CD8-positive, alpha-beta T cell (primary cell): ENCODE measurements at places on chromosomes 3 and 15. TPM values are rescaled to one million over a fixed set of nuclear protein-coding genes. Genes with fewer than 3 reads are reported as not detected.

Gene EBLN2
- 11.0 TPM for total RNA-seq

Gene GPR15
- total RNA-seq = 9.3 TPM

Gene KLHL40
- total RNA-seq = not detected

Gene CDC25A
- 0.31 TPM for total RNA-seq

GRCh38 chr3:107870943-107871638 is 219.7 kb downstream of the CD47 start:
- DNase-seq = no peak

GRCh38 chr15:57455929-57456328 is 79.6 kb downstream of the CGNL1 start:
- no peak for DNase-seq

GRCh38 chr3:154972951-154973350 is 107.2 kb upstream of the MME start:
- DNase-seq = no peak

DNA sequence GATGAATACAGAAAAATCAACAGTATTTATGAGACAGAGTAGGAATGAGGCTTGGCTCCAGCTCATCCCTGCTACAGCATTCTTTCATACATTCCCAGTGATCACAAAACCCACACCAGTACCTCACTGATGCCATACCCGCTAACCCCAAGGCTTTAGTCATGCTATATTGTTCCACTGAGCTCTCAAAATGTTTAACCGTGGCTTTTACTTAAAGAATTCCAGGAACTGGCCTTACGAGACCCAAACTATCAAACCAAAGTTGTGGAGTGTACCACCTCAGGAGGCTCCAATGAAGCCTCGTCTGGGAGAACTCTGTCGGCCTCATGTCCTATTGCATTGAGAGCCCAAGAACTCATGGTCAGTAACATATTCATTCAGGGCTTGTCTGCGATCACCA is 278.9 kb downstream of the ULK4 start:
- DNase-seq = no peak

DNA sequence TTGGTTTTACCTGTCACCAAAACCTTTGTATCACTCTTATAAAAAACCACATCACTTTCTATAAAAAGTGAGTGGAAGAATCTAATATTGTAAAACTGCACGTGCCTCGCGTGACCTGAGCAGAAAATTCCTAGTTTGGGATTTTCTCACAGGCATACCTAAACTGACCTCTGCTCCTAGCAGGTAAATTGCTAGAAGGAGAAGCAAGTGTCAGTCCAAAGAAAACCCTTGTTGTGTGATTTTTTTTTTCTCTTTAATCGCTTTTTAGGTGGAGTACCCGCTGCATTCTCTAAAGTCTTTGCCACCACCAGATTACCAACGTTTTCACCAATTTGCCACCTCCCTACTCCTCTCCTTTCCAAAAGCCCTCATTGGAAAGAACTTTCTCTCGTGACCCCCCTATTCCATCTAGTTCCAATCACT is 534 bp upstream of the UBE2E1 start:
- no peak for DNase-seq

- DNase-seq = no peak
Measured at GRCh38 chr3:179175358-179175757, 27.2 kb downstream of the PIK3CA start.

GRCh38 chr15:45307230-45307924 is 55.3 kb downstream of the SLC28A2 start:
- no peak for DNase-seq

DNA sequence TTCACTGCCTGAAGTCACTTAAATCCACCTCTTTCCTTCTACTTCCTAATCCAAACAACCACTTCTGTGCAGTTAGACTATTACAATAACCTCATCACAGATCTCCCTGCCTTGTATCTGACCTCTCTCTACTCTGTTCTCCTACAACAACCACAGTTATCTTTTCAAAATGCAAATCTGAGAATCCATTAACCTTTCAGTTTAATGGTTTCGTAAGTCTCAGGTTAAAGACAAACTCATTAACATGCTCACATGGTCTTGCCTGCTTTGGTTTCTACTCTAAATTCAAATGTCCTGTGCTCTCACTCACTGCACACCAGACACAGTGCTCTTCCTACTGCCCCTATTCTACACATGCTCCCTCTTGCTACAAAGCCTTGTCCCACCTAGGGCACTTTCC is 406.5 kb upstream of the THBS1 start:
- DNase-seq = no peak
